ENCODE measurements at places on chromosomes 6 and 20. TPM values are rescaled to one million over a fixed set of nuclear protein-coding genes. Genes with fewer than 3 reads are reported as not detected.
A peak's percentile ranks its signal among the peaks of the same experiment; 100 is the strongest.

MAP7 gene
- total RNA-seq: 29.4 TPM

RBPJL gene
- total RNA-seq: not detected

LPA gene
- not detected for total RNA-seq

UNC93A gene
- 26.4 TPM for total RNA-seq

C6orf52 gene
- not detected for total RNA-seq

PPP1R10 gene
- 29.5 TPM for total RNA-seq

SLC22A16 gene
- not detected for total RNA-seq

HCK gene
- total RNA-seq: 7.6 TPM

CPXM1 gene
- total RNA-seq: 1.5 TPM

SLC22A7 gene
- total RNA-seq: not detected

SLC4A11 gene
- total RNA-seq: 20.6 TPM

DNA sequence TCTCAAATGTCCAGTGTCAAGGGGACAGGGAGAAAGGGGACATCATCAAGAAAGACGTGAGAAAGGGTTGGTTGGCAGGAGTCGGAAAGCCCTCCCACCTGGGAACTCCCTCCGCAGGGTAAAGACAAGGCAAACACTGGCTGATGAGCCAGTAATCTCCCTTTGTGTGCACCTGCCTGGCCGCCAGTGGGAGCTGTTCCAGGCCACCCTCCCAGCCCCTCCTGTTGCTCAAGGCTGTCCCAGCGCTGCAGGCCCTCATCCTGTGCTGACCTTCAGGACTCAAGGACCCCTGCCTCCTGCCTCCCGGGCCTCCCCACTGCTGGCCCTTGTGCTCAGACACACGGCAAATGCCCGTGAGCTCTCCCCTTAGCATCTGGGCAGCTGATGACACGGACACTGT lies 7.4 kb downstream of the FRMD1 start:
- DNase-seq: no peak

- peak; percentile 86 for DNase-seq
These were observed 67.9 kb downstream of the ZHX3 start for GRCh38 chr20:41249411-41250281.

DNA sequence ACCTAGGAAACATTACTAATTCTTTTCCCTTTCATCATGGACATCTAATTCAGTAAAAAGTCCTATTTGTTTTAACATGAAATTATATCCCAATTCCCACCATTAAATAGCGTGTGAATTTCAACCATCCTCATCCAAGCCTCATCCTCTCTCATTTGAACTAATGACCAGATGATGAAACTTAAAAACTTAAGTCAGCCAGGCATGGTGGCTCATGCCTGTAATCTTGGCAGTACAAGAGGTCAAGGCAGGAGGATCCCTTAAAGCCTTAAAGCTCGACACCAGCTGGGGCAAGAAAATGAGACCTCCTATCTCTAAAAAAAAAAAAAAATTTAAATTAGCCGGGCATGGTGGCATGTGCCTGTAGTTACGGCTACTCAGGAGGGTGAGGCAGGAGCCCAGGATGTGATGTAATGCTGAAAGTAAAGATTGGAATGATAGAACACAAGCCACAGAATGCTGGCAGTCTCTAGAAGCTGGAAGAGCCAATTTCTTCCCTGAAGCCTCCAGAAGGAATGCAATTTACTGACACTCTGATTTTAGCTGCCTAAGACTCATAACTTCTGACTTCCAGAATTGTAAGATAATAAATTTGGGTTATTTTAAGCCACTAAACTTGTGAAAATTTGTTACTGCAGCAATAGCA lies 27.1 kb upstream of the HAO1 start:
- no peak for DNase-seq

DNA sequence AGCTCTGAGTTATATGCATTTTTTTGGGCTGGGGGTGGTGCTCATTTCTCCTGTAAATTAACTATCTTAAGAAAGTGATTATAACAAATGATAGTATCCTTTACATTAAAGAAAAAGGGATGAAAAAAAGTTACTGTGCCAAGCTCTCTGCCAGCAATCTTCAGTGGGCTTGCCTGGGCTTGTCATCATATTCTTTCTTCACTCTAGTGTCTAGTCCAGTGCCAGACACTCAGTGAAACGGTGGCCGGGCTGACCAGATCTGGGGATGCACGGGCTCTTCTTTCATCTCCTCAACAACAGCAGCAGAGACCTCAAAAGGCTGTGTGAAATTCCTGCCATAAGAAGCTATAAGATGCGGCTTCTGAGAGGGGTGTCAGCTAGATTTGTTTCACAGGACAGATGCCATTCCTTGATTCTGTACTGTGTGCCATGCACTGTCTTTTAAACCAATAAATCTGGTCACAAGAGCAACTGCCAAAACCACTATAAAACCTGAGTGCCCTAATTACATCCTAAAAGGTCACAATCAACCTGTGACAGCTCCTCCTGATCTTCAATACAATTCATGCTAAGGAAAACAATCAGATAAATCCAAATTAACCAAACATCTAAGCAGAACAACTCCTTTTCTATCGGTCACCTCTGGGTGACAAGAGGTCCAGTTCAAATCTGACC lies 12.1 kb downstream of the EXOC2 start:
- DNase-seq: no peak

DNA sequence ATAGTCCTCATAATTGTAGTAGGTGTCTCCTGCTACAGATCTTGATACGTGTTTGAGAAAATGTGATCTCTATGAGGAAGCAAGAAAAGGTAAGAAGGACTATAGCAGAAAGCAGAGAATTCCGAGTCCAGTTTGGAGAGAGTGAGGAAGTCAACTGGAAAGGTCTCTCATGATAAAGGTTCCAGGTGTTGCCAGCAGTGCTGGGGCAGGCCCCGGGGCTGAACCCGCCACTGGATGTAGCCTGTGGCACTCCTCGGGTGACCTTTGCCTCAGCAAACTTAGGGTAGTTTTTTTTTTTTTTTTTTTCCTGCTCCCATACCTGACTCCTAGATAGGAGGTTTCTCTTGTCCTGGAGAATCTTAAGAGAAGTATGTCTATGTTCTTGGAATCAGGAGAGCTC lies 62.8 kb downstream of the FAM120B start:
- no peak for DNase-seq

GRCh38 chr6:2626401-2626800 lies 124.3 kb downstream of the MYLK4 start:
- DNase-seq: no peak

DNA sequence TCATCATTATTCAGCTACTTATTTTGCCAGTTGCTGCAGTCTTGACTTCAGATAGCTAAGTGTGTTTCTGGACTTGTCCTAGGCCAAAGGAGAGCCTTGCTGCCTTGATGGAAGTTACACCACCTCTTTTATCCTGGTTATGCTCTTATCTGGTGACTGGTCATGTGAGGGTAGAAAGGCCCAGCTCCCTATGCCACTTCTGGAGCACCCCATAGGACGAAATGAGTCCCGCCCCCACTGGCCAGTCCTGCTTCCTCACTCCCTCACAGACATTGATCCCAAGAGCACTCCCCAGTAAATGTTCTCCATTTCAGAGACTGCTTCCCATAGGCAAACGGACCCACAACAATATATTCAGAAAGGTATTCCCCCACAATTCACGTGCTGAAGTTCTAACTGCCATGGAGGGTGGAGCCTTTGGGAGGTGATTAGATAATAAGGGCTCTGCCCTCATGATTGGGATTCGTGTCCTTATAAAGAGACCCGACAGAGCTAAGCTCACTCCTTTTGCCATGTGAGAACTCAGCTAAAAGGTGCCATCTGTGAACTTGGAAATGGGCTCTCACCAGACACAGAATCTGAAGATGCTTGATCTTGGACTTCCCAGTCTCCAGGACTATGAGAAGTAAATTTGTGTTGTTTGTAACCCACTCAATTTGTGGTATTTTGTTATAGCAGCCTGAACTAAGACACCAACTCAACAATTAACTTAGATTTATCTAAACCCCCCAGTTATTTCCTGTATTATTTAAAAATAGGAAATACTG lies 21.5 kb upstream of the ELOVL2 start:
- DNase-seq: no peak

DNA sequence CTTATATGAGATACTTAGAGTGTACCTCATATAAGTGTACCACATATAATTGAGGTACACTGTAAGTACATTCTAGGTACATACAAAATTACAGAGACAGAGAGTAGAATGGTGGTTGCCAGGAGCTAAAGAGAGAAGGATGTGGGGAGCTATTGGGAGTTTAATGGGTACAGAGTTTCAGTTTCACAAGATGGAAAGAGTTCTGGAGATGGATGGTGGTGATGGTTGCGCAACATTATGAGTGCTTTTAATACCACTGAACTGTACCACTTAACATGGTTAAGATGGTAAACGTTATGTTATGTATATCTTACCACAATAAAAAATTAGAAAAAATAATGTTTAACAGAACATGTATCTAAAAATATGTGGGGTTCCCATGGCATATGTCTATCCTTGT lies 69.4 kb downstream of the PRND start:
- no peak for DNase-seq

- DNase-seq: no peak
These were observed 154.7 kb downstream of the PHF3 start for GRCh38 chr6:63790334-63790733.

GRCh38 chr6:37289931-37290330 lies 32.0 kb upstream of the TMEM217 start:
- DNase-seq: no peak

DNA sequence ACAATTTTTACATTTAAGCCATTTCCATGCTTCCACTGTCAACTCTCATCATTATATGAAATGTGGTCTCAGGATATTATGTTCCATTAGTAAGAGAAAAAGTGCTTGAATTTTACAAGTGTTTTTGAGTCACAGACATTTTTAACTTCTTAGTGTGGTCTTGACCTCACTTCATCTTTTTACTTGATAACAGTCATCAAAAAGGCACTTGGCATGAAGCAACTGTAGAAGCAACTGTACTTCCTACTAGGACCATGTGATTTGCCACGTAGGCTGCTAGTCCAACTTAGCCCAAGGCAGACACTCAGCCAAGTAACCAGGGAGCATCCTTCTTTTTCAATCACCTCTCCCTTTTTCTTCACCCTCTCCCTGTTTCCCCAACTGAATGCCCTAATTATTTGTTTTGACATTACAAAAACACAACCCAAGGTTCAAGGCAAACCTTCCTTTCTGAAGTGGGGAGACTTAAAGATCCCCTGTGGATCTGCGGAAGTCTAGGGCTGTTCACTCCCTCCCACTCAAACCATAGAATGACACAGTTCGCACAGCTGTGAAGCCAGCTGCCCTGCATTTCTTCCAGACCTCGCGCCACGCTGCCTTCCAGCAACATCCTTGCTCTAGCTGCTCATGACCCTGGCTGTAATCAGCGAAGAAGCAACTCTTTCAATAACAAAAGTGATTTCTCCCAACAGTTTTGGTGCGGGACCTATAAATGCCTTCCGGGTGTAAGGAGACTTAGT lies 45.0 kb downstream of the PHACTR1 start:
- no peak for DNase-seq

DNA sequence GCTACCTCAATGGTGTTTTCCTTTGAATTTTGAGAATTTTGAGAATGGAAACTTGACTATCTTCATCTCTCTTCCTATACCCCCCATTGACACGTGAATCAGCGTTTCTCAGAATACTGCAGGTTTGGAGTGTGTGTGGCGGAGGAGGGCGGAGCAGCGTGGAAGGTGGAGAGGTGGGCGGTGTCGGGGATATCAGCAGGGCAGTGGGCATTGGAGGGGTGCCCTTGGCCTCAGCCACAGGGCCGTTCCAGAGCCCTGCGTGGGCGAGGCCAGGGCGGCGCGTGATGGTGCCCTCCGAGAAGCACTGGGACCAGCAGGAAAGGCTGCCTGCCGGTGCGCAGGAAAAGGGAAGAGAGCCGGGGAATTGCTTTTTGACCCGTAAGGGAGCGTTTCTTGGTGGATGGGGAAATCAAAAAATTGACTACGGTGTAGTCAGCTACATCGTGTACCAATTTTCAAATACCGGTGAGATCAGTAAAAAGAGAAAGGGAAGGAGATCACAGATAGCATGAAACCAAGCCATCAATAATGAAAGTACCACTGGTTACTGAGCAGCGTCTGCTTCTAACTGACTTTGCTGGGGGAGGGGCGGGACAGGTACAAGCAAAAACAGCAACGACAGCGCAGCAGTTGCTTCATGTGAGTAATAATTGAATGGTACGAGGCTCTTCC lies 82.7 kb upstream of the DUSP22 start:
- DNase-seq: no peak

GRCh38 chr20:40930561-40930960 lies 98.1 kb upstream of the TOP1 start:
- no peak for DNase-seq

GRCh38 chr20:37890643-37891042 lies 12.3 kb upstream of the VSTM2L start:
- no peak for DNase-seq

Data from suprapubic skin (tissue), 4 donors.